ENCODE measurements at places on chromosomes 11 and 22. TPM values are rescaled to one million over a fixed set of nuclear protein-coding genes. Genes with fewer than 3 reads are reported as not detected.

Gene CRYBB2
- not detected for total RNA-seq

Gene OR52H1
- 0.51 TPM for total RNA-seq

Gene OR51E2
- total RNA-seq = not detected

Gene OR51B5
- total RNA-seq = 0.17 TPM

Gene APOA1
- total RNA-seq = not detected

Gene TMEM41B
- total RNA-seq = 59.1 TPM

Gene MIAT
- total RNA-seq = 10.2 TPM

Gene SF1
- 62.7 TPM for total RNA-seq

Gene OR5P2
- total RNA-seq = not detected

Gene IRAG1
- total RNA-seq = 25.7 TPM

Gene ARHGEF17
- total RNA-seq = 28.2 TPM

Gene COA4
- 64.7 TPM for total RNA-seq
